ENCODE measurements at places on chromosomes 13 and 19.

GRCh38 chr13:77740097-77740735, 42.7 kb downstream of the SLAIN1 start:
- no peak for DNase-seq

DNA sequence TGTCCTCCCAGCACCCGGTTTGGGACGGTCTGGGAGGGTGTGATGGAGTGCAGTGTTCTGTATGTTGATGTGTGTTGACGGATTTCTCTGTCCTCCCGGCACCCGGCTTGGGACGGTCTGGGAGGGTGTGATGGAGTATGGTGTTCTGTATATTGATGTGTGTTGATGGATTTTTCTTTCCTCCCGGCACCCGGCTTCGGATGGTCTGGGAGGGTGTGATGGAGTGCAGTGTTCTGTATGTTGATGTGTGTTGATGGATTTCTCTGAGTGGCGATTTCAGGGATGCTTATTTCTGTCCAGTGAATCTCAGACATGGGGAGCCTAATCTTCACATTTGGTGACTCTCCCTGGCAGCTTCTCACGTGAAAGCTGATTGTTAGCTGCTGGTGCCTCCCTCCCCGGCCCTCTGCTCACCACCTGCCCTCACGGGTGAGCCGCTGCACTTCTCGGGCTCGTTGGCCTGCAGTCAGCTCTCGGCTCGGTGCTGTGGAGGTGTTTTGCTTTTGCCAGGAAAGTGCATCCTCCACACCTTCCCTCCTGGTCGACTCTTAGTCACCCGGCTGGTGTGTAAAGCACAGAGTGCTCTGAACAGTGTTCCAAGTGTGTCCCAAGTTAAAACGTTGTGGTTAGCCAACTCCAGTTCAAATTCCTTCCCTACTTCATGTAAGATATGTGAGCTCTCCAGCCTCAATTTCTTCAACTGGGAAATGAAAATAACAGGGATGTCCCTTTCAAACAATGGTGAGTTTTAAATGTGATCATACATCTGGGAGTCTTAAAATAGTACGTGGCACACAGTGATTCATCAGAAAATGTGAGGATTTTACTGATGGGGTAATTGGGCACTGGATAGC, 54.6 kb downstream of the ATP11A start:
- no peak for DNase-seq

GRCh38 chr13:112795277-112795676, 105.4 kb downstream of the ATP11A start:
- DNase-seq: no peak

DNA sequence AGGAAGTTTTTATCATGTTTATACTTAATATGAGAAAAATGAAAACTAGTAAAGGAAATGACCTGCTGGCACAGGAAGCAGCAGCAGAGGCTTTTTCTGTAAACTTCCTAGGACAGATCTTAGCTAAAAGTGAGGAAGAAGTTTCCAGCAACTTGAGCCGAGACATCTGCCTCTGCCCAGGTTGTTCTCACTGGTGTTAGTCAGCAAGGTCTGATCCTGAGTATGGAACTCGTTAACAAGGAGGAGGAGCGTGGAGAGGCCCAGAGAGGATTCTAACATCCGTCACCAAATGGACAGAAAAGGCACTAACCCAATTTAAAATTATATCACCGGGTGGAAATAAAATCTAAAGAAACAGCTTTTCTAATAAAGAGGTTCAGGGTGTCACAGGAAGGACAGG, 43.6 kb downstream of the PHF11 start:
- DNase-seq: no peak

DNA sequence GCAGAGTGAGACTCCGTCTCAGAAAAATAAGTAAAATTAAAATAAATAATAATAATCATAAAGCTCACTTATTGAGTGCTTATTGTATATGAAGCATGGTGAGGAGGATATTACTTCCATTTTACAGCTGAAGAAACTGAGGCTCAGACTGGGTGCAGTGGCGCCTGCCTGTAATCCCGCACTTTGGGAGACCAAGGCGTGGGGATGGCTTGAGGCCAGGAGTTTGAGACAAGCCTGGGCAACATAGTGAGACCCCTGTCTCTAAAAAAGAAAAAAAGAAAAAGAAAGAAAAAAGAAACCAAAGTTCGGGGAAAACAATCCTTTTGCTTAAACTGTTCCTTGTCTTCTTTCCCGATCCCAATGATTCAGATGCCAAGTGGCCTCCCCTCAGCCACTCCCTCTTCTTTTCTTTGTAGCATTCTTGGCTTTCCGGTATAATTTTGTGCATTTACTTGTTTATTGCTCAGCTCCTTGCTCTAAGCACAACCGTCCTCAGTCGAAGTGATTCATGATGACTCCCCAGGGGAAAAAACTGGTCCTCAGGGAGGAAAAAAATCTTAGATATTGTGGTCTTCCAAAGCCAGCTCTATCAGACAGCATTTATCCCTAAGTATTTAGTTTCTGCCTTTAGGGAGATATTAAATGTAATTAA, 965 bp upstream of the EIF3G start:
- peak; percentile 66 for DNase-seq

DNA sequence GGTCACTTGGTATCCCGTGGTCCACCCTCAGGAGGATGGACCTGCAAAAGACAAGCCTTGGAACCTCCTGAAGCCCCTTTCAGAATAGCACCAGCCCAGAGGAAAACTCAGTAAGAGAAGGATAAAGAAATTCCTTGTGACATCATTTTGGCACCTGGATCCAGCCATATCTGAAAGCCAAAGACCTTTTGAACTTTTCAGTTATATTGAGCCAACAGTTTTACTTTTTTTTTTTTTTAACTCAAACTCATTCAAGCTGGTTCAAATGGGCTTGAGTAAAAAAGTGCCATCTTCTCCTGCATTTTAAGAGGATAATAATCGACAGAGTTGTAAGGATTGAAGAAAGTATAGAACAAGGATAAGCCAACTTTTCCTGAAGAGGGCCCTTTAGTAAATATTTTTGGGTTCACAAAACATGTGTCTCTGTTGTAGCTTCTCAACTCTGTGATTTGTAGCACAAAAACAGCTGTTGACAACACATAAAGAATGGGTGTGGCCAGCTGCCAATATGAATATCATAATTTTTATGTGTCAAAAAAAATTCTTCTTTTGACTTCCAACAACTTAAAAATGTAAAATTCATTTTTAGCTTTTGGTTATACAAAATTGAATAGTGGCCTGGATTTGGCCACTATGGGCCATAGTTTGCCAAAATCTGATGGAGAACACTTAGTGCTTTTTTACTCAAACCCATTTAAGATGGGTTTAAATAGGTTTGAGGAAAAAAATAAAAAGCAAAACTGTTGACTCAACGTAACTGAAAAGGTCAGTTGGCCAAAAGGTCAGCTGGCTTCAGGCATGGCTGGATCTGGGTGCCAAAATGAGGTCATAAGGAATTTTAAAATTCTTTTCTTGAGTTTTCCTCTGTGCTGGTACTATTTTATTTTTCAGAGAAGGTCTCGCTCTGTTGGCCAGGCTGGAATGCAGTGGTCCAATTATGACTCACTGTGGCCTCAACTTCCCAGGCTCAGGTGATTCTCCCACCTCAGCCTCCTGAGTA, 50.7 kb downstream of the ACSBG2 start:
- DNase-seq: no peak

DNA sequence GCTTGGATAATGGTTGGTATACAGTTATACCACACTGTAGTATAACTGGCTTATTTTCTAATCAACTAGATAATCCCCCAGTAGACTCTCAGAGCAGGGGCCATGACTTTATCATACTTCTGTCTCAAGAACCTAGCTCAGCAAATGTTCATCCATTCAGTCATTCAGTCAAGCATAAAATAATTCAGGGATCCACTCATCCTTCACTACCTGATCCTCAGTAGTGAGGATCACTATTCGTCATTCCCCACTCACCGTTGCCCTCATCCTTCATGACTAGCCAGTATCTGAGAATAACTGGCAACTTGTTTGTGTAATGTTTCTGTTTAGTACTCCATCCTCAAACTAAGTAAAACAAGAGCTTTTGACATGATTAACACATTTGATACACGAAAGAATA, 77.6 kb downstream of the TSC22D1 start:
- no peak for DNase-seq

GRCh38 chr13:51230477-51231105, 8.4 kb downstream of the FAM124A start:
- DNase-seq: no peak

GRCh38 chr13:41017159-41017558, 2.0 kb downstream of the ELF1 start:
- no peak for DNase-seq

DNA sequence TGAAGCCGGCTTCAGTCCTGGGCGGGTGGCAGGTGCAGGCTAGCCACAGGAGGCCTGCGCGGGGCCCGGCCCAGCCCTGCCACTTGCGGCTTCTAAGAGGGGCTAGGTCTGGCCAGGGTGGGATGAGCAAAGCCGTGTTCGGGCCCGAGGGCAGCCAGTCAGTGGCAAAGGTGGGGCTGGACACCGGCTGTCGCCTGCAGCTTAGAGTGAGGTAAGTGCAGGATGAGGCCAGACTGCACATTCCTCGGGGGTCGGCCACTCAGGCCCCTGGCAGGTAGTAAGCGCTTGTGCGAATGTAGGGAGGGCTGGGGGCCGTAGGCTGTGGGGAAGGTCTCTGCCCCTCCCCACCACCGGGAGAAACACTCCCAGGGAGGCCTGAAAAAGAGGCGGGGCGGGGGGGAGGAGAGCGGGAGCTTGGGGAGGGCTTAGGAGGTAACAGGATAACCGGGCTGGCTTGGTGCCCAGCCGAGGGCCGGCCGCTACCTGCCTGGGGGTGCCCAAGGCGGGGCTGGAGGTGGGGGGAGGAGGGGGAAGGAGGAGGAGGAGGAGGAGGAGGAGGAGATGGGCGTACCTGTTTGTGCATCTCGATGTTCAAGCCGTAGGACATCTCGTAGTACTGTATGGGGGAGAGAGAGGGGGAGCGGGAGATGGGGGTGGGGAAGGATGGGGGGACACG, 6.4 kb downstream of the TLE5 start:
- DNase-seq: no peak

DNA sequence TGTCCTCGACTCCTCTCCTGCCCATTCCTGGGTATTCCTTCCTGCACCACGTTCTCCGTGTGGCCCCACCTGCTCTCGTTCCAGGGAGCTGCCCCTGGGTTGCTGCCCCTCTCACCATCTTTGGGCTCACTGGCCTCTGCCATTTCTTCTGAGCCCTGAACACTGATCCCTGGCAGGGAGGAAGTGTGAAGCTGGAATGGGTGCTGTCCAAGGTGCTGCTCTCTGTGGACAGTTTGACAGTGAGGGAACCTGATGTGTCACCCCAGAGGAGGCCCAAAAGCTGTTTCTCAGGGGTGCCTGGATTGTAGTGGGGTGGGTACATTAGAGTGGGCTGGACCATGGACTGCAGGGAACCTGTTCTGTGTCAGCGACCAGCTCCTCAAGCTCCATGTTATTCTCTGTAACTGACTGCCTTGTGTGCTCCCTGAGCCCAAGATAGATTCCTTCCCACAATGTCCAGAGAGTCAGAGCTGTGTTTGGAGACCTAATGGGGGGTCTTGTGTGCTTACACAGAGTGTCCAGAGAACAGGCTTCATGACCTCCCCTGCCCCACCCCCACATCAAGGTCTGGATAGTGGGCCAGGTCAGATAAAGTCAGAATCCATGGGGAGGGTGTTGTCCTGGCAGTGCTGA, 7.2 kb upstream of the CEACAM8 start:
- DNase-seq: no peak

DNA sequence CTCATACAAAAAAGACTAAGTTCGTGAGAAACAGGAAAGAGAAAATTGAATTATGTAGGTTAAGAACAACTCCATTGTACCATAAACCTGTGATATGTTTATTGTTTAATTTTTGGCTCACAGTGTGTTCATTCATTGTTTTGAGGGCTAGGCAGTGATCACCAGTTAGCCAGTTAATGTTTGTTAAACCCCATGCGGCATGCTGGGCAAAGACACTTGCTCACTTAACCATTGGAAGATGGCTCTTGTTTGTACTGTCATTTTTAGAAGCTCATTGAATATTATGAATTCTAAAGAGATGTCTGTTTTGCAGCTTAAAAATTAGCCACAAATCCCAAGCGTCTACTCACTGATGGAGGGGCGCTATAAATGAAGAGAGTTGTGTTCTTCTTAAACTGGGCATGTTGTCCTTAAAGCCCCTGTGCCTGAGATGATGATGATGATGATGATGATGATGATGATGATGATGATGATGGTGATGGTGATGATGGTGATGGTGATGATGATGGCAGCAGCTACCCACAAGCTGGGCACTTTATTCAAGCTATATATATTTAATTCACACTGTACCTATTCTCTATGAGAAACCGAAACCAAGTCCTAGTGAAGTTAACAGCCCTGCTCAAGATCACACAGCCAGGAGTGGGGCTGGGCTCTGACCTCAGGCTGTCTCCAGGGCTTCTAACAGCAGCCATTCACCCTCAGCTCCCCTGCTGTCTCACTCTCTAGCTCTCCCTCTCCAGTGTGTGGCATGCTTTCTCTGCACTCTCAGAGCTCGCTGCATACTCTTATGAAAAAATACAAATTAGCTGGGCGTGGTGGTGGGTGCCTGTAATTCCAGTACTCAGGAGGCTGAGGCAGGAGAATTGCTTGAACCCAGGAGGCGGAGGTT, 169.1 kb downstream of the SHISA2 start:
- no peak for DNase-seq

- DNase-seq: no peak
Measured at GRCh38 chr13:80309926-80310325, 31.0 kb downstream of the SPRY2 start.
